ENCODE measurements at places on chromosomes 2 and 18.

- DNase-seq: no peak
Observed at GRCh38 chr2:62524293-62524941, 18.4 kb upstream of the TMEM17 start.

DNA sequence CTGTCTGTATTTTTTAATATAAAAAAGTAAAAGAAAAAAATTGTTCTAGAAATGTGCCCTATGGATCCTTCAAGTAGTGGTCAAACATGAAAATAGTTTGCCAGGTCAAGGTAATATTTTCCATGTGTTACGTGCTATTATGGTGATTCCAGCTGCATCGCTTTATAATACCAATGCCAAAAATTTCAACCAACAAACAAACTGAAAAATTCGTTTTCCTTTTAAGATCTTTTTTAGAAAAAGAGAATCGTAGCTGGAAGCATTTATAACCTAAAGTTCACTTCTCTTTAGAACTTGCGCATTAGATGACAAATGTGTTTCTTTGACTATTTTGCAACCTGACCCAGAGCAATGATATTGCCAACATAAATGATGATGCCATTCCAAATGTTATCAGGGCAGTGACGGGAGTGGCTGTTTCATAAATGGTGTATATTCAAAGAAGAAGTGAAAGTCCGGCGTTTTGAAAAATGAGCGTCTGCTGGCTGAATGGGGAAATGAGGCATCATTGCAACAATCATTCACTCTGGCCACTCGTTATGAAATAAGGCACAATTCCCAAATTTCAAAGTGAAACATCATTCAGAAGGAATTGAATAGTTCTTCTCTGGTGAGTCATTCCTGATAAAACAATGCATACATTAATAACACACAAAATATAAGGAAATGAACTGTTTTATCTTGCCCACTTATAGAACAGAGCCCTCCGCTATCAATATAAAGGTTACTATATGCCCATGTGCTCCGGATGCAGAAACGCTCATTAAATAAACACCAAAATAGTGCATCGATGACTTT, 297.4 kb downstream of the TGIF1 start:
- peak; percentile 7 for DNase-seq

GRCh38 chr2:239768907-239769553, 256.1 kb downstream of the NDUFA10 start:
- no peak for DNase-seq

GRCh38 chr2:8983571-8983970, 19.9 kb downstream of the MBOAT2 start:
- DNase-seq: no peak

DNA sequence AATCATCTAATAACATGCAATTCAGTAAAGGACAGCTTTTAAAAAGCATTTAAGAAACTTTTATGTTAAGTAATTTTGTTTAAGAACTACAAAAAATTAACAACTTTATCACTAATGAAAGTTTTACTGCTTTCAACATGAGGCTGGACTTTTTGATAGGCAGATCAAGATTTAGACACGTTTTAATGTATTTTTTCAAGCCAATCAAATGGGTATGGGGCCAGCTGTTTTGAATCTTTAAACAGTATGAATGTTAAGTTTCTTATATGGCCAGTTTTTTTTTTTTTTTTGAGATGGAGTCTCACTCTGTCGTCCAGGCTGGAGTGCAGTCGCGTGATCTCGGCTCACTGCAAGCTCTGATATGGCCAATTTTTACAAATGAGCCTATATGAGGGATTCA, 73.1 kb downstream of the ST6GAL2 start:
- DNase-seq: no peak

- no peak for DNase-seq
Observed at GRCh38 chr2:170146784-170147183, 31.2 kb upstream of the MYO3B start.

DNA sequence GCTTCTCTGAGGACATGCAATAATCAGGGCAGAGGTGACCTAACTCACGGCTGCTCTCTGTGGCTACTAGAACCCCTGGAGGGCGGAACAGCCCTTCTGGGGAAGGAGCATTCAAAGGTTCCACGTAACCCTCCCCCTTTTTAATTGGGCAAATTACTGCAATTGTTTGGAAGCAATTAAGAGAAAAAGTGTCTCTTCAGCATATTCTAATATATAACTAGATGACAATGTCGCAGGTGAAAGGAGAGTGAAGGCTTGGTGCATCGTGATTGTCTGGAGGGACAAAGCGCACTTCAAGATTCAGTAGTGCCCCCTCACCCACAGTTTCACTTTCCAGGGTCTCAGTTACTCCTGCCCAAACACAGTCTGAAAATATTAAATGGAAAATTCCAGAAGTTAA, 720.8 kb downstream of the DCDC2C start:
- DNase-seq: no peak

GRCh38 chr18:55588111-55588869, at the start of gene TCF4:
TCF4 (minus strand) TSS chr18:55588192; CDS start chr18:55587116, 1,076 bp downstream.
- DNase-seq: peak; percentile 19

- no peak for DNase-seq
Observed at GRCh38 chr18:36872329-36872728, 43.4 kb downstream of the KIAA1328 start.

GRCh38 chr18:39523281-39523680, 1957.7 kb upstream of the CELF4 start:
- DNase-seq: no peak

DNA sequence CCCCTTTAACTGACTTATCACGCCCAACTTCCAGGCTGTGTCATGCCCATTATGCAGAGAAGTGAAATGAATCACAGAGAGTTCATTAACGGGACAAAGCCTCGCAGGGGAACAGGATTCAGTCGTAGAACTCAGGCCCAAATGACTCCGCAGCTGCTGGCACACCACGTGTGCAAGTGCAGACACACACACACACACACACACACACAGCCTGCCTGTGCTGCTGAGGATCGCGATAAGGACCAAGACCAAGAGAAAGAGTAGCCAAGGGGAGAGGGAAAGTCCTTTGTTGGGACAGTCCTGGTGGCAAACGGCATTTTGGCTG, 90.0 kb upstream of the TAF1B start:
- DNase-seq: peak; percentile 96

DNA sequence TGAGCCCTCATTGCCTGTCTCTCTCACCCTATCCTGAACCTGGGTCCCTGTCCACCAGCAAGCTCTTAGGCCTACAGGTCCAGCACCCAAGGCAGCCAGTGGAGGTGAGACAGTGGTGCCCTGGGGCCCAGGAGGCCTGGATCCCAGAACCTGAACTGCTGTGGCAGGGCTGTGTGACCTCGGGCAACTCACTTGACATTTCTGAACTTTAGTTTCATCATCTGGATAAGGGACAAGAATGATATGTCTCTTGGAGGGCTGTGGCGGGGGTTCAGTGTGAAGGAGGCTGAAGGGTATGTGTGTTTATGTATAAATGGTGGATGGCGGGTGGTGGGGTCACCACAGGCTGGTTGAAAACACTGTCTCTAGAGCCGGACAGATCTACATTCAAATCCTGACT, 10.9 kb downstream of the CIB4 start:
- no peak for DNase-seq

DNA sequence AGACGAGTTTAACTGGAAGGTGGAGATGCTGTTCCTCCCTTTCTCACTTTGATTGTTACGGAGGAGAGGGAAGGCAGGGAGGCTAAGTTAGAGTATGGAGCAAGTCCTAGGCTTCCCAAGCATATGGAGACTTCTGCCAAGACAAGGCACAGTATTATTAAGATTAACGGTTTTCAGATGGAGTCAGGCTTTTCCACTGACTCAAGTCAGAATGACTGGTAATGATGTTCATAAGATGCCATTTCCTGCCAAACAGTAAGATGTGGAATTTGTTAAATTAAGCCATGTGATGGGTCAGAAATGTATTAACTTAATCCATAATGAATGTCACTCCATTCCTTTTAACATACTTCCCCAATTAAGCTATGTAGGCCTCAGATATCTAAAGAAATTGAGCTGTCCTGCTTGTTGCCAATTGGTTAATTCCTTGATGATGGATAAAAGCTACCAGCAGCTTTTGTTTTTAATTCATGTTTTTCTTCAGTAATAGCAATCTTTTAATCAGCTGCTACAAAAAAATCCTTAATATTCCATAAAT, 383.7 kb downstream of the ZNF521 start:
- DNase-seq: no peak

- no peak for DNase-seq
Observed at GRCh38 chr18:671405-671804, 14.0 kb downstream of the TYMS start.

DNA sequence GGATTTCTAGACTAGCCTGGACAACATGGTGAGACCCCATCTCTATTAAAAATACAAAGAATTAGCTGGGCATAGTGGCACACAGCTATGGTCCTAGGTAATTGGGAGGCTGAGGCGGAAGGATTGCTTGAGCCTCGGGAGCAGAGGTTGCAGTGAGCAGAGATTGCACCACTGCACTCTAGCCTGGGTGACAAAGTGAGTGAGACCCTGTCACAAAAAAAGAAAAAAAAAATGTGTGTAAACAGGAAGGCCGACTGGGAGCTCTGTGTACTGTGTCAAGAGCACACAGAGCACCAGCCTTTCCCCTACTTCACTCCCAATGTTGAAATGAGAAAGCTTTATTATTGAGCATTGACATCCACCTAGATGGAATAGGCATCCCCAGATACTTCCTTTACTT, 681.7 kb upstream of the FSHR start:
- DNase-seq: no peak

DNA sequence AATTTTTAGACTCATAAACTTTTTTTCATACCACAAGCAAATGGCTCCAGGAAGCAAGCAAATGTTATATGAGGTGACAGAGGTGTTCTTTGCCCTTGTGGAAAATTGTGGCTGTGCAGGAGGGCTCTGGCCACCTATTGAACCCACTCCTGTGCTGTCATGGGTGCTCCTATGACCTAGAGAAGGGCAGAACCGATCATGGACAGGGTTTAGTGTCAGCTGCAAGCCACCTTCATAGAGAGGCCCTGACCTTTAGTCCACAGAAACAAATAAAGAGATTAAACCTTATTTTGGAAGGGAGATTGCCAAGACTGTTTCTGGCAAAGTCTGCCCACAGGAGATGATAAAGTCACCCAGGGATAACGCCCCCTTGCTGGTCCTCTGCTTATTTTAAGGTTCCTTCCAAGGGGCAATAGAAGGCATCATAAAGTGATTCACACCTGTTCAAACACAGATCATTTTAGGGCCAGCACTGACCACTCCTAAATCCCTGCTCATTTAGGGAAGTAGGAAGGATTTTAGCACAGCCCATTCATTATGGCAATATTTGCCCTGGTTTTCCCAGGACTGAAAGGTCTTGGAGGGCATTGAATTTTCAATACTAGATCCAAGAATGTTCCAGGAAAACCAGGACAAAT, 26.1 kb upstream of the STAT4 start:
- no peak for DNase-seq

DNA sequence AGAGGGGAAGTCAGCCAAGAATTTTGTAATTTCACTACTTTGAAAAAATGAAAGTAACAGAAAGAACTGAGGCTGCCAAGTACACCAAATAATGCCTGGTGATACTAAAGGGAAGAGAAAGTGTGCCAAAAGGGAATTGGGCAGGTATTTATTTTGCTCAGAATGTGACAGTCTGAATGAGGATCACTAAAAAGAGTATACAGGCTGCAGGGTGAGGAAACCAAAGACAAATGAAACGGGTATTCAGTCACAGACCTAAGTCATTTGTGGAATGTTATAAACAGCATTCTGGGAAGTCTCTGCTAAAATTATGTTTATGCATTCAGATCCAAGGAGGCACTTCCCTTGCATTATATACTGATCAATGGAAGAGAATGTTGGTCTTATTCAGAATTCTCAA, 418.6 kb upstream of the SLC39A10 start:
- DNase-seq: no peak

DNA sequence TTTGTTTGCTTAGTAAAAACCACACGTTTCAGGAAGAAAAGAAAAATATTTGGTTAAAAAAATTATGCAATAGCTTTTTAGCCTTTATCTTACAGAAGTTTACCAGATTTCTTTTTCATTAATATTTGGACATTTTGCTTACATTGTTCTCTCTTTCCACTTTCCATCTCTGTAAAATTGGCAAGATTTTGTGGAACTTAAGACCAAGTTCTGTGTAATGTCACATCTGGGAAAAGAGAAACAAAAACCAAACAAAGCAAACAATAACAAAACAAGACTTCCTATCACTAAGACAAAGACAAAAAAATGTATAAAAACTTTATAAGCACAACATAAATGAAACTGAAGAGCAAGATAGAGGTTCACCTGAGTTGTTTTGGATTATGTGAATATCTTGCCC, 1392.1 kb upstream of the CELF4 start:
- DNase-seq: no peak

- DNase-seq: no peak
Observed at GRCh38 chr2:110639972-110640371, 37.9 kb downstream of the BUB1 start.

DNA sequence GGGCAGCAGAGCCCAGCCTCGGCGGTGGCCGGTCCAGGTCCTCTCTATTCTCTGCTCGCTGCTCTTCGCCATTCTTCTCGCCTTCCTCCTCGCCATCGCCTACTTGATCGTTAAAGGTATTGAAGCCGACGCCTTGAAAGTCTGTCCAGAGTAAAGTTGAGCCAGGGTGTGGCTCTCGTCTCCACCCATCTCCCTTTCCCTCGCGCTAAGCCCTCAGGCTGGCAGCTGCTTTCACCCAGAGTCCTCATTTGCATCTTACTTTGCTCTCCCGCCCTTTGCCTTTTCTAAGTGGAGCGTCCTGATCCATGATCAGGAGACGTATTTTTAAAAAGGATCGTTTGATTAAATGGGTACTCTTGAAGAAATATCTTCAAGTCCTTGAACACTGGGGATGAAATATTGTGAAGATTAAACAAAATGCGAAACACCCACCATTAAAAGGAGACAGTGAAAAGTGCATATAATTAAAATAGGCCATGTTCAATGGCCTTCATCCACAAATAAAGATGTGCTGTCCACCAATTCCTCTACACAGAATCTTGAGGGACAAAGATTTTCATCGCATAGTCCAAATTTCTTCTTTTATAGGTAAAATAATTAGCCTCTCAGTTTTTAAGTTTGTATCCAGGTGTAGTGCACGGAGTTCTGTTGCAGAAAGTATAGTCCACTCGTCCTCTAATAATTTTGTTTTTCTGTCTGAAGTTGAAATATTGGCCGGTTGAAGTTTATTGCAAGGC, 657 bp downstream of the ARL6IP6 start:
- DNase-seq: peak; percentile 71

GRCh38 chr2:176514805-176515500, 245.7 kb downstream of the MTX2 start:
- peak; percentile 96 for DNase-seq

DNA sequence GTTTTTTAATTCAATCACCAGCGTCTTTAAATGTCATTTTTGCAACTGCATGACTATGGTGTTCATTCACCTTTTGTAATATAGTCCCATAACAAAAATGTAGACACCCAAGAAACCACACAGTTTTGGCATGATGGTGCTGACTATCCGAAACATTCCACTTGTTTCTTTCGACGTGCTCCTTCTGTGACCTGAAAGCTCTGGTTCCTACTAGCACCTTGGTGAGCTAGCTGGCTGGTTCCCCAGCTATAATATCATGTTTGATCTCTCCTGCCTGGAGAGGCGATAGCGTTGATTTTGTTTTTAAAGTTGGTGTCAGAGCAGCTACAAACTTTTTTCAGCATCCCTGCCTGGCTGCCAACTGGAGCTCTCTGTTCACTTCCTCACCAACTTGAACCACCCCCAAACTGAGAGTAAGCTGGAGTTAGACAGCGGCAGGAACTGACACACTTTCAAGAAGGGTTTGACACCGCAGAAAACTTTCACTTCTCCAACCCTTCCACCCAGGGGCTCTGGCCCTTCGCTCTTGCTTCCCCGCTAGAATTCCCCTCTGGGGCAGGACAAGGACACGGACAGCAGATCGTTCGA, 1.1 kb downstream of the ATAD2B start:
- DNase-seq: no peak

GRCh38 chr2:221505605-221506004, 66.5 kb downstream of the EPHA4 start:
- DNase-seq: no peak
